ENCODE measurements at places on chromosomes 3 and 15.

DNA sequence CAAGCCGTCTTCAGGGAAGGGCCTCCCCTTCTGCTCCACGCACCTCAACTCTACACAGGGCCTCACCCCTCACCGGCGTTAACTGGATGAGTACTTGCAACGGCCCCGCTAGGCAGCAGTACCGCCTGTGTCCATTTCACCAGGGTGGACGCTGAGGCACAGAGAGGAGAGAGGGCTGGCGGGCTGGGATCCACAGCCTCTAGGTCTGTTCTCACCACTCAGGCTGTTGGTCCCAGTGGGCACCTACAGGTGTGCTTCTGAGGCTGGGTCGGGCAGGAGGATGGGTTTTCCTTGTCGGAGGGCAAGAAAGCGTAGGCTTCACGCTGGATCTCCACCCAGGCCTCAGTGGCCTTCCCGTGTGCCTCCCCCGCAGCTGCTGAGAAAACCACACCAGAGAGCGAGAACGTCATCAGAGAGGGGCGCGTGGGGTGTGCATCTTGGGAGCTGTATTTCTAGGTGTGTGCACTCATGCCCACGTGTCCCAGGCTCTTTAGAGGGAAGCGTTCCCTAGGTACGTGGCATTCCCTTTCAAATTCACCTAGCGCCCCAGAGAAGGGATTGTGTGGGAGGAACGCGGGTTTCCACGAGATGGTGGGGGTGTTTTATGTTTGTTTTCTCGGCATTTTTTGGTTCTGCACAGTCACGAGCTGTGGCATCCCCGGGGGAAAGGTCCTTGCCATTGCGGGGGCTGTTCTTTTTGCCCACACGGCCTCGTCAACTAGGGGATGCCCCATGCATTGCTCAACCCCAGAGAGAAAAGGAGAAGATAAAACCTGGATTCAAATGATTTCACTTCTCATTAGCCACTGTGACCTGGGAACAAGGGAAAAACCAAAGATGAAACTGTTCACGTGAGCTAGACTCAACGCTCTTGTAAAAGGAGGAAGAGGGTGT lies 67.7 kb downstream of the MGLL start:
- DNase-seq: no peak

DNA sequence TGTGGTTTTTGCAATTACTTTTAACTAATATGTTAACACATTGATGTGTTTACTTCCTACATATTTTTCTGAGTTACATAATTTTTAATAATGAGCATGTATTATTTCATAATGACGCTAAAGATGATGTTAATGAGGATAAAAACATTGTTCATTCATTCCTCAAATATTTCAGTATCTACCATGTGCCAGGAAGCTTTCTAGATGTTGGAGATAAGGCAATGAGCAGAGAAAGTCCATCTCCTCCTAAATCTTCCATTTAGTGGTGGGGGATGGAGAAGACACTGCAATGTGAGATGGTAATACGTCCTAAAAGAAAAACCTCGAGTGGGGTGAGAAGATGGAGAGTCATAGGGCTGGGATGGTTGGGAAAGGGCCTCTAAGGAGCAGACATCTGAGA lies 132.7 kb downstream of the MYLK start:
- DNase-seq: no peak

DNA sequence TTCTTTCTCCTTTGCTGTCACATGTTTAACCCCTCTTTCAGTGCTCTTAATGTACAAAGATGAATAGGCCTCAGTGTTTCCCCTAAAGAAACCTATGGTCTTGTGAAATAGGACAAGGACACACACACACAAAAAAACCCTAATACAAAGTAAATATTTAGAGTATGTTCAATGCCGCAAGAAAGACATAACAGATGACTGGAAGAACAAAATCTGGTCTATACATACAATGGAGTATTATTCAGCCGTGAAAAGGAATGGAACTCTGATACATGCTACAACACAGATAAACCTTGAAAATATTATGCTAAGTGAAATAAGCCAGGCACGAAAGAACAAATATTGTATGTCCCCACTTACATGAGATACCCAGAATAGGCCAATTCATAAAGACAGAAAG lies 123.1 kb downstream of the ADAM10 start:
- DNase-seq: no peak

- DNase-seq: peak; percentile 45
Measured at GRCh38 chr3:56303487-56303886, 164.8 kb downstream of the ERC2 start.

GRCh38 chr15:32668942-32669341 lies 27.4 kb downstream of the SCG5 start:
- peak; percentile 16 for DNase-seq

GRCh38 chr15:56369234-56369633 lies 4.0 kb downstream of the TEX9 start:
- DNase-seq: peak; percentile 19

GRCh38 chr15:89958107-89958805 lies 42.9 kb upstream of the ZNF710 start:
- no peak for DNase-seq

GRCh38 chr3:95654570-95655362 lies 1159.6 kb upstream of the EPHA6 start:
- no peak for DNase-seq

DNA sequence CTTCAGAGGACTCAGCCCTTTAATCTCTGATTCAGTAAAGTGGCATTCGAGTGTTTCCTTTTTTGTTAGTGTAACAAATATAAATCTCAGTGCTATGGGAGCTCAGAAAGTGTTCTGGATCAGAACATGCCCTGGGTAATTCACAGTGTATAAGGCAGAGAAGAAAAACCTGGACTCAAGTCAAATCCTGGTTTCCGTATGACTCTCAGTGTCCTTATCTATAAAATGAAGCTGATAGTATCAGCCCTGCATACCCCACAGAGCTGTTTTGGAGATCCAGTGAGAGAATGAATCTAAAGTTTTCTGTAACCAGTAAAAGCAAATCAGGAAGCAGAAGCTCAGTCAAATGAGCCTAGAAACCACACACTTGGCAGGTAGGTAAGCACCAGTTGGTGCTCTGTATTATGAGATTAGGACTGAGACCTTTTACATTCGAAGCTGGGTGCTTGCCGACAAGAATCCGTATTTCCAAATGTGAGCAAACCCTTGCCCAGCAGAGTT lies 67.2 kb downstream of the IL1RAP start:
- DNase-seq: no peak

GRCh38 chr15:73387507-73388255 lies 18.9 kb upstream of the HCN4 start:
- DNase-seq: no peak

GRCh38 chr3:127710155-127710941 lies 37.6 kb downstream of the ABTB1 start:
- no peak for DNase-seq

DNA sequence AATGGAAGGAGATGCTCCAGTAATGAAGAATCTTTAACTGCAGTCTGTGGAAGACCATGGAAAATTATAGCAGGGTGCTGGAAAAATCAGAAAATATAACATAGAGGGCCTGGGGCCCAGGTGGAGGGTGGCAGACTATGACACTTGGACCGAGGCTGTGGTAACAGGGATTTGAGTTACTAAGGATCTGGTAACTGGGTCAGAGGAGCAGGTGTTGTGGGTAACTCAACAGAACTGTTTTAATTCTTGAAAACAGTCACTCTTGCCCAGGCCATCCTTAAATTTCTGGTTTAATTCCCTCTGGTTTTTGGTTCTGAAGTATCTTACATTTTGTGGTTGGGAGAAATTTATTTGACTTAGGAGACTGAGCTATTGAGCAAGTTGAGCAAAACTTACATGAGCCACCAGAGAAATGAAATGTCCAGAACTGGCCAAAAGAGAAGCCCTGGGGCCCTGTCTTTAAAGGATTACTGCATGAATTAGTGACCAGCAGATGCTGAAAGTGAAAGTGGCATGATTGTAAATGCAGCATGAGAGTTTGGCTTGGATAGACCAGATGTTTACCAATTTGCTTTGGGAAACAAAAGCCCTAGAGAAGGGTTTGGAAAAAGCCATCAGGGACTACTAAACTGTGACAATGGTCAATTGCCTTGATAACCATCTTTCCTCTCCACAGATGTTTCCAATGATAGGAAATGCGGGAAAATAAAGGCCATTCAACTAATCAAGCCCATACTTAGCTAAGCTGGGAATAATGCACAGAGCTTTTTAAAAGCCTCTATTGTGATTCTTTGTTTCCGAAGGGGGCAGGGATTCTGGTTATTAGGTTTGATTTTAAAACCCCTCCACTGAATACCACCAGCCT lies 374.9 kb upstream of the TGFBR2 start:
- DNase-seq: peak; percentile 15

DNA sequence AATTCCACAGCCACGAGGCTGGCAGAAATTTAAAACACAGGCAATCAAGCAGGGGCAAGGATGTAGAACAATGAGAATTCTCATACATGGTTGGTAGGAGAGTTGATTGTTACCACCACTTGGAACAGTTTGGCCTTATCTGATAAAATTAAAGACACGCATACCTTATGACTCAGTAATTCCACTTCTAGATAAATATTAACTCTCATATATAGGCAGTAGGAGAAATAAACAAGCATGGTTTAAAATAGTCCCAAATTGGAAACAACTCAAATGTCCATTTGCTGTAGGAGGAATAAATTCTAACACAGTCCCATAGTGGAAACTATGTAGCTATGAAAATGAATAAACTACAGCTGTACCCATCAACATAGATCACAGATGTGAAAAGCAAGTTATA lies 42.3 kb upstream of the USP3 start:
- DNase-seq: no peak

- DNase-seq: no peak
Measured at GRCh38 chr3:133991637-133992036, 38.1 kb downstream of the SLCO2A1 start.

- no peak for DNase-seq
Measured at GRCh38 chr3:149509526-149509925, 35.0 kb downstream of the TM4SF4 start.

DNA sequence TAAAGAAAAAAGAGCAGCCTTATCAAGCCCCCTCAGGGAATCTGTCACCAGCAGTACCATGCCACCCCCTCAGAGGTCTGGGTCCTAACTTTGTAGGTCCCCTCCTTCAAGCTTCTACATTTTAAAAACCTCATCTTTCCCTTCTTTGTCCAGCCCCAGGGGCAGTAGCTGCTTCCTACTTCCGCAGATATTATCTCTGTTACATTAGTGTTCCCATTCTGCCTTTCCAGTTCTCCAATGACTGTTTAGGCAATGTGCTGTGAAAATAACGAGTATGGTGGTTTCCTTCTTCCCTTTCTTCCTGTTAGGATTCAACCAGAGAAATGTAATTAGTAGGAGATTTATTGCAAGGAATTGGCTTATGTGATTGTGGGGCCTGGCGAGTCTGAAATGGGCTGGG lies 126.1 kb upstream of the TNIK start:
- no peak for DNase-seq

DNA sequence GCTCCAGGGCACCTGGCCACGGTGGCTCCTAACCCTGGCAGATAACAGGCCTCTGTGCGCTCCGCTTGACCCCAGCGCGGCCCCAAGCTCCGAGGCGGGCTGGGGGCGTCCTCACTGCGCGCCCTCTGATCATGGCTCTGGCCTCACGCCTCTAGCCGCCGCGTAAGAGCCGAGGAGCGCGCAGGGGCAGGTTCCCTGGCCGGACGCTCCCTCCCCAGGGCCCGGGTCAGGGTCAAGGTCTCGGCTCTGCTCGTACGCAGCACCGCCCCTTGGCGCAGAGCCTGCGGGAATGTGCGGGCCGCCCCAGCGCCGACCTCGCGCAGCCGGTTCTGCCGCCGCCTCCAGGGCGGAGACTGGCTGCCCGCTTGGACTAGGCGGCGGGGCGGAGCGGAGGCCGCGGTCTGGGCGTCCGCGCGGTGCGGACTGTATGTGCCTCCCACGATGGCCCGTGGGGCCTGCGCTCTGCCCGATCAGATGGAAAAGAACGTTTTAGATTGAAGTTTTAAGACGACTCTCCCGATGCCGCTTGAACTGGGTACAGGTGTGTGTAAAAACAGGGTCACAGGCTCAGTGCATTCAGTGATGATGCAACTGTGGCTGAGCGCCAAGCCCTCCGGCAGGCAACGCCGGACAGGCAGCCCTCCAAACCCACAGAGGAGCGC lies 40.8 kb downstream of the CHST14 start:
- DNase-seq: no peak

DNA sequence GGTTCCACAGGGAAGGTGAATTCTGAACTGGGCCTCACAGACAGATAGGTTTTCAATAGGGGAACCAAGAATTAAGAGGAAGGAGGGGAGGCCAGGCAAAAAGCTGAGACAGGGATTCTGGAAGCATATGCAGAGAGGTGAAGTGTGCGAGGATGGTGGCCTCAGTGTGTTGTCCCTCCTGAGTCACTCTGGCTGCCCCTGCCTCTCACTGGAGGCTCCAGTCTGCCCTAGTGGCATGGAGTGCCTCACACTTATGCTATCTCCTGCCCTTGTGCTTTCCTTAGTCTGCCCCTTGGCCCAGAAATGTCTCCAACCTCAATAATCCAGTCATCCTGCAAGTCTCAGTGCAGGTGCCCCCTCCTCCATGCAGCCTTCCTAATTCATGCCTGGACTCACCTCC lies 32.2 kb upstream of the RBP1 start:
- no peak for DNase-seq

DNA sequence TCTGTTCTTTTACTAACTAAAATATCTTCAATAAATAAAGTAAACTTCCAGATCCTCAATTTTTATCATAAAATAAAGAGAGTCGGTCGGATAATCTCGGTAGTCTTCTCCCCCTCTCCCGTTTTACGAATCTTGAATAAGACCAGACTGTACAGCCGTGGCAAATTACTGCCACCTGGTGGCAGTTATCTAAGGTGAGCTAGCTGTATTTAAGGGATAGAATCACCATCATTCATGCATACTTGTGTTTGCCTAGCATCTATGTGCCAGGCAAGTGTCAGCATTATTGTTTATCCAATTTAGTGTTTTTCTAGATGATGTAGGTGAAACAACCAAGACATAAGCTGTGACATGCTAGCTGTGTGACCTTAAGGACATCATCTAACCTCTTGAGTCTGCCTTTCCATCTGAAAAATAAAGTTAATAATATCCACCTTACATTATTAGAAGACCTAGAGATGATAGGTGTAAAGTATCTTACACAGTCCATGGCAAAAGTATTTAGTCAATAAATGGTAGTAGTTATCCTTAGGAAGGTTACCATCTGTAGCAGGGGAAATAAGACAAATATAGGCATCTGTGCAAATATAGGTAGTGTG lies 21.3 kb downstream of the DUT start:
- peak; percentile 61 for DNase-seq

GRCh38 chr3:113626503-113627371 lies 69.7 kb downstream of the USF3 start:
- peak; percentile 84 for DNase-seq

GRCh38 chr3:182455011-182455410 lies 338.3 kb upstream of the ATP11B start:
- no peak for DNase-seq

DNA sequence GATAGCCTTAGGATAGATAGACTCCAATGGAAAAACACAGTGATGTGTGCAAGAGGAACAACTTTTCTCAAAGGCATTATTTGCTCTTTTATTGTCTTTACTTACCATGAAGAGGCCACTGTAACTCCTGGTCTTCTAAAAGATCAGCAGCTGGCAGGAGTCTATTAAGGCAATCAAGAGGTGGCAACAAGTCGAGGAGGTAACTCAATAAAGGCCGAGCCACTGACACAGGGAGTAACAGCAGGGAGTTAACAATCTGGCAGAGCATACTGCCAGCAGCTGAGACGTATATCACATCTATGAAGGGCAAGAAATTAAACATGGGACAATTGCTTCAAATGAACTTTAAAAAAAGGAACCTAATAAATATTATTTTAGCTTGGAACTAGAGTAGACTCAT lies 106.2 kb downstream of the HERC1 start:
- DNase-seq: no peak
